Naive thymus-derived CD8-positive, alpha-beta T cell (primary cell): ENCODE measurements at places on chromosomes 12 and 14.

DNA sequence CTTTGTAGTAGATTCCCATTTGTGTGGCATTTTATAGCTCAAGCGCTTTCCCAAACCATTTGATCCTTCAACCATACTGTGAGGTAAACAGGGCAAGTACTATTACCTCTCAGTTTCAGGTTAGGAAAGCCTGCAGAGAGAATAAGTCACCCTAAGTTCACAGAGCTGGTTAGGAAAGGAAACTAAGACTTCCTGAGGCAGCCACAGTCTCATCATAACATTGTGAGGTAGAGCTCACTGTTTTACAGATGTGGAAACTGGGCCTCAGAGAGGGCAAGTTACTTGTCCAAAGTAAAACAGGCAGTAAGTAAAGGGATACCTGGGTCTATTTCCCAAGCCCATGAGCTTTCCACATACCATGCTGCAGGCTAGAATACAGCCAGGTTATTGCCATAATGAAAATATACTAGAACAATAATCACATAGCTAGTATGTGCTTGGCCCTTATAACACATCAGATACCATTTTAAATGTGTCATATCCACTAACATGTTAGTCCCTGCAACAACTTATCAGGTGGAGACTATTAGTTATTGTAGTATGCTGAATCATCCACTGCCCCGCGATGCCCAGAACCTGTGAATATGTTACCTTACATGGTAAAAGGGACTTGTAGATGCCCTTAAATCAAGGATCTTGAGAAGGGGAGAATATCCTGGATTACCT lies 150.9 kb upstream of the GRIP1 start:
- DNase-seq = no peak

GRCh38 chr12:95200128-95200894 lies 17.0 kb downstream of the FGD6 start:
- no peak for DNase-seq

GRCh38 chr12:48682927-48683326 lies 889 bp upstream of the KANSL2 start:
- no peak for DNase-seq

- no peak for DNase-seq
Measured at GRCh38 chr12:126210026-126210425, 1144.8 kb downstream of the AACS start.

DNA sequence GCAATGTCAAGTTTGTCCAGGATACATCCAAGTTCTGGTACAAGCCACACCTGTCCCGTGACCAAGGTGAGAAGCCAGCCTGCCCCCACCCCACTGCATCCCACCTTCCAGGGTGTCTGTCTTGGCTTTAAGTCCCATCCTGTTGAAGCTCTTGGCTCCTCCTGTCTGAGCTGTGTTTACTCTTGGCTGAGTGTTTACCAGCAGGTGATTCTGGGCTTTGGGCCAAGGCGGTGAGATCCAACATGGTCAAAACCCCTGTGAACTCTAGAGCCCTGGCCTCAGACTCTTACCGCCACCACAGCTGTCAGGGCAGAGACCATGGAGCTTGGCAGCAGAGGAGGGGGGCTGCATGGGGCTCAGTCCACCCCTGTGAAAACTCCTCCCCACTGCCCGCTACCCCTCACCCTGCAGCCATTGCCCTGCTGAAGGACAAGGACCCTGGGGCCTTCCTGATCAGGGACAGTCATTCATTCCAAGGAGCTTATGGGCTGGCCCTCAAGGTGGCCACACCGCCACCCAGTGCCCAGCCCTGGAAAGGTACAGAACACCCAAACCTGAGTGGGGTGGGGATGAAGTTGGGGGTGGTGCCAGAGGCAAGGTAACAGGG lies 11.6 kb downstream of the TNS2 start:
- DNase-seq = no peak
